Activated T-helper 1 cell treated with anti-CD3 and anti-CD28 coated beads, Interleukin-12 subunit alpha, Interleukin-12 subunit beta, Interleukin-2, Interleukin-4 antibody, amounts not matched to agents 30 ng/mL and 10 ng/mL and 1 ng/mL, durations not matched to agents 14 hours and 24 hours and 36 hours (primary cell): ENCODE measurements at places on chromosomes 6 and 20.

- H3K27me3 ChIP-seq: no peaks in the 10 kb centered on the region
- no peak overlapping the region for H3K4me3 ChIP-seq
- no peak overlapping the region for H3K27ac ChIP-seq
- peaks cover 35% of the 10 kb centered on the region for H3K4me1 ChIP-seq
These were observed 82.3 kb upstream of the CLDN20 start for GRCh38 chr6:155181498-155181897.

GRCh38 chr6:132937466-132937906 lies 123.1 kb downstream of the RPS12 start:
- H3K36me3 ChIP-seq: no peaks in the 10 kb centered on the region
- H3K27me3 ChIP-seq: peaks cover 3% of the 10 kb centered on the region
- no peak overlapping the region for H3K4me3 ChIP-seq

DNA sequence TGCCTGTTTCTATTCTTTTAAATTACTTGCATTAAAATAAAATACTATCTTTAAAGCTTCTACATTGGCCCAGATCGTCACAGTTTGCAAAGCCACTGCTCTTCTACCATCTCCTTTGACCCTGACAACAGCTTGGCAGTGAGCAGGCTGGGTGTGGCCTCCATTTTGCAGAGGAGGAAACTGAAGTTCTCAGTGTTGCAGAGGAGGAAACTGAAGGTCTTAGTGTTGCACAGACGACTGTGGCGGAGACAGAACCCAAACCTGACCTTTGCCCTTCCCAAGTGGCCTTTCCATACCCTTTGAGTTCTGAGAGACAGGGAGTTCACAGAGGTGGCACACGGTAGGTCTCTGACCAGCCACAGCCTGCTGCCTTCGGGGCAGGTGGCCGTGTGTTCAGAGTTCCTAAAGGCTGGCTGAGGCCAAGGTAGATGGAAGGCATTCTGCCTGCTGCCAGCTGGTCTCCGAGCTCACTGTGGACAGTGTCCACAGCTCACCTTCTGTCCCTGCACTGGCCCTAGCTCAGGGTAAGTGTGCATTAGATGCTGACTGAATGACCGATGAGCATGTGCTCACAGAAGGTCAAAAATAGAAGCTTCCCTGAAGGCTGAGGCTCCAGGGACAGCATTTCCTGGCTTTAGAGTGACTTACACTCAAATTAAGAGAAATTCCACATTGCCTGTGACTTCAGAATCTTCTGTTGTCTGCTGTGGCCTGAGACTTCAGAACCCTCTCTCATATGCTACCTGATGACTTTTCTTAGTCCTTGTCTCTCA lies 113.5 kb upstream of the SLC24A3 start:
- DNase-seq: no peak
- H3K27me3 ChIP-seq: no peaks in the 10 kb centered on the region
- no peak overlapping the region for H3K27ac ChIP-seq

GRCh38 chr20:63942250-63942951 lies 13.8 kb downstream of the UCKL1 start:
- H3K36me3 ChIP-seq: peaks cover 10% of the 10 kb centered on the region
- peak overlapping the region; percentile 82 for H3K27ac ChIP-seq
- H3K4me3 ChIP-seq: peak overlapping the region; percentile 59
- peaks cover 11% of the 10 kb centered on the region for H3K4me1 ChIP-seq
- DNase-seq: peak; percentile 51
- no peaks in the 10 kb centered on the region for H3K27me3 ChIP-seq

GRCh38 chr6:64243618-64244017 lies 608.0 kb downstream of the PHF3 start:
- no peaks in the 10 kb centered on the region for H3K27me3 ChIP-seq
- no peak overlapping the region for H3K4me3 ChIP-seq
- H3K36me3 ChIP-seq: no peaks in the 10 kb centered on the region
- no peak overlapping the region for H3K27ac ChIP-seq
- H3K4me1 ChIP-seq: no peaks in the 10 kb centered on the region

DNA sequence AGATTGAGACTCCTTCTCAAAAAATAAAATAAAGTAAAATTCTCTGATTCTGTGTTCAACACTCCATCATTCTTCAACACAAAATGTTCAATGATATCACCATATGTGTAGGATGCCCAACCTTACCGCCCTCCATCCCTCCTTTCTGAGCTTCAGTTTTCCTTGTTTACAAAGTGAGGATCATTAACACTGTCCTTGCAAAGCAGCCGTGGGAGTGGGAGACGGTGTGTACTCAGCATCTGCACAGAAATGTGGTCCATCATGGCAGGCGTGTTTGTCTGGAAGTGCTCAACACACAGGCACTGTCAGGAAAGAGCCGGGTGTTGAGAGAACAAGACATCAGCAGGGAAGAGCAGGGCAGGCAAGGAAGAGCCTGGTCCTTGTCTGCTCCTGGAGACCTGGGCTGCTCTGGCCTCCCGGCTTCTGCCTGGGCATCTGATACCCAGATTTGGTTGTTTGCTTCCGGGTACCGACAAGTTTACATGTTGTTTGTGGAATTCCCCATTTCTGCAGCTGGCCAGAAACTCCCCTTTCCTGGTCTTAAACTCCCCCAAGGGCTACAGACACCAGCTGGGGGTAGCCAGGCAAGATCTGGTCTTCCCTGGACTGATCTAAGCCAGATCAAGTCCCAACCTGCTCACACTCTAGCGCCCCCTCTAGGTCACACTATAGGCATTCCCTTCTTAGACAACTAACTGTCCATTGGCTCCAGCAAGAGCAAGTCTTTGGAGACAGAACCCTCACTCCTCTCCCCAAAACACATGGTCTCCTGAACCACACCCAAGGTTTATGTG lies 26.7 kb upstream of the TTPAL start:
- H3K27me3 ChIP-seq: peaks cover 2% of the 10 kb centered on the region
- no peaks in the 10 kb centered on the region for H3K4me1 ChIP-seq
- H3K4me3 ChIP-seq: no peak overlapping the region
- H3K27ac ChIP-seq: no peak overlapping the region
- no peak for DNase-seq

GRCh38 chr20:25539742-25540672 lies 45.3 kb downstream of the NINL start:
- H3K4me3 ChIP-seq: no peak overlapping the region
- H3K27me3 ChIP-seq: no peaks in the 10 kb centered on the region
- DNase-seq: no peak
